ENCODE measurements at places on chromosomes 11 and 22.

- DNase-seq, result no peak
Measured at GRCh38 chr11:34356130-34356529, 1.7 kb downstream of the ABTB2 start.

DNA sequence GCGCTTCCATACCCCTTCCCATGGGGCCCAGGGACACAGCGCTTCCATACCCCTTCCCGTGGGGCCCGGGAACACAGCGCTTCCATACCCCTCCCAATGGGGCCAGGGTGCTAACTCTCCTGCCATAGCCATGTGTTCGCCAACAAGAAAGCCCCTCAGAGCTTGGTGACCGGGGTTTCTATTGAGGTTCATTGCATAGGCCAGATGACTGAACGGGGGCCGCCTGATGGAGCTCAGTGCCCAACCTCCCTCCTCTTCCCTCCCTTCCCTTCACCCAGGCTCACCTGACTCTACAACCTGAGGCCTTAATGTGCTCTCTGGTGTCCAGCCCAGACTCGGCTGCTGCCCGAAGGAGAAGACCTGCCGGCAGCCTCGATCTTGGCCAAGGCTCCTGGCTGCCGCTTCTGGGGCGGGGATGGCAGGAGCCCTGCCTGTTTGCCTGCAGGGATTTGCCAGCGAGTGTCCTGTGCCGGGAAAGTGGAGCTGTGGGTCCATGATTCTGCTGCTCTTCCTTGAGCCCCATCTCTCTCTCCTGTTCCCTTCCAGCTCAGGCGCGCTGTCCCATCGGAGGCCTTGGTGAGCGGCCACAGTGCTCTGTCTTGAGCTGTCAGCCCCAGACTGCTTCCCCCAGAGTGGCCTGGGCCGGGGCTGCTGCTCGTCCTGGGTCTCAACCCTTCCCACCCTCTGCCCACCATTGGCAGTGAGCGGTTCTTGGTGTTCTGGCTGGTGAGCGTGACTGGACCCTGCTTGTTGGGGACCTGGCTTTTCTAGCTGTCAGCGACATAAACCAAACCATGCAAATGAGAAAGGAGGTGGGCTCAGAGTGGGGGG, 267.0 kb downstream of the TBC1D22A start:
- DNase-seq, result no peak

- DNase-seq, result no peak
Measured at GRCh38 chr22:24430431-24431308, 3.3 kb downstream of the ADORA2A start.

DNA sequence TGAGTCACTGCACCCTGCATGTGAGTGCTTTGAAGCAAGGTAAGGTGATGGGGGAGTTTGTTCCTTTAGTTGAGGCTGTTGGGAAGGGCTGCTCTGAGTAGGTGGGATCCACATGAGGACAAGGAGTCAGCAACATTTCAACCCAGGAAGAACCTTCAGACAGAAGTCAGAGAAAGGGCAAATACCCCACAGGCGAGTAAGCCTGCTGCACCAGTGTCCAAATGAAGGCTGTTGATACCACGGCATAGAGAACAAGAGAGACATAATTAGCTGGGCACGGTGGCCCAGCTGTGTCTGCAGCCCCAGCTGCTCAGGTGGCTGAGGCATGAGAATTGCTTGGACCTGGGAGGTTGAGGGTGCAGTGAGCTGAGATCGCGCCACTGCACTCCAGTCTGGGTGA, 54.3 kb upstream of the CLMP start:
- DNase-seq, result no peak

GRCh38 chr22:49402169-49402568, 425.5 kb downstream of the BRD1 start:
- DNase-seq, result no peak

DNA sequence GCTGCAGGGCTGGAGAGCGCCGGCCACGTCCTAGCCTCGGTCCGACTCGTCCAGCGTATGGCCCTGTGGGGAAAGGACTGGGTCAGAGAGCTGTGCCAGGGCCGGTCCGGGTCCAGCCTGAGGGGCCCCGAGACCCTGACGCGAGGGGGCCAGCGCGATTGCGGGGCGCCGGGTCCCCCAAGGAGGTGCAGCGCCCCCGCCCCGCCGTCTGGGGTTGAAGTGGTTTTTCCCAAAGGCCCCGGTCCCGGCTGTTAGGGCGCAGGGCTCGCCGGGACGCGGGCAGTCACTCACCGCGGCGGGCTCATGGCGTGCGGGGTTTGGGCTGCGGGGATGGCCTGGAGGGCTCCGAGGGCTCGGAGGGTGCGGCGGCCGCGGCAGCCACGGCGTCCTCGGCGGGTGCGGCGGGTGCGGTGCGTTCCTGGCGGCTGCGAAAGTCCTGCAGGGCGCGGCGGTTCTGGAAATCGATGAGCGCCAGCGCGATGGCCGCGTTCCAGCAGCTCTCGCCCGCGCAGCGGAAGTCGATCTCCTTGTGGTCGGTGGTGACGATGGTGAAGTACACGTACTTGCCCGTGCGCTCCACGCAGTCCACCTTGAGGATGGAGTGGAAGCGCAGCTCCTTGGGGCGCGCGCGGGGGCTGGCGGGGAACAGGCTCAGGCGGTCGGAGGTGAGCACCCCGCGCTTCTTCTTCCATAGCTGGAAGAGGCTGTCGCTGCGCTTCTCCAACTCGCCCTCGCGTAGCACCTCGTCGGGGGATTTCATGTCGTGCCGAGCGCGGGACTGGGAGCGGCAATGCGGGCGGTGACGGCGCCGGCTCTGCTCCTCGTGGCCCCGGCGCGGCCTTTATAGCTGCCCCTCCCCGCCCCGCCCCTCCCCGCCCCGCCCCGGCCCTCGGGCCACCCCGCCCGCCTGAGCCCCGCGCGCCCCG, at the start of gene PHLDA2:
Gene PHLDA2, minus strand, starts transcription at position 816 of the 926 bp plus-strand sequence. Its CDS starts 56 bp downstream, at position 760.
- DNase-seq, result no peak

GRCh38 chr11:125743681-125744080, 2.4 kb upstream of the PATE1 start:
- no peak for DNase-seq

DNA sequence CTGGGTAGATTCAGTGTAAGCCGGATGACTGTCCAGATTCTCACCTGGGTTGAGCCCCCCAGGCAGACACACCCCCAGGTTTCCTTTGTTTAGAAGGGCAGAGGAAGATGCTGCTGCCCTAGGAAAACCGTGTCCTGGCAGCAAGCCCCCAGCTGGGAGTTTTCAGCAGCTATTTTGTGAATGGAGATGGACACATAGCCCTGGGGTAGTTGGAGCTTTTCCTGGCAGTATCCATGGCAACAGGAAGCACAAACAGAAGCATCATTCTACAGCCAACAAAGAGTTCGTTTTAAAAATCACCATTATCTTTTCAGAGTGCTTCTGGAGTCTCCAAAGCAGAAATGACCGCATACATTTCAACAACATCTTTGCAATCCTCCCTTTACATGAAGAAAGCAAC, 245.5 kb downstream of the BRD1 start:
- no peak for DNase-seq
